ENCODE measurements at places on chromosomes 1 and 21. TPM values are rescaled to one million over a fixed set of nuclear protein-coding genes. Genes with fewer than 3 reads are reported as not detected.

GNG4 gene
- total RNA-seq: 1.8 TPM

MNDA gene
- not detected for total RNA-seq

SLC45A3 gene
- 9.2 TPM for total RNA-seq

GPATCH2 gene
- 18.4 TPM for total RNA-seq

NPHS2 gene
- not detected for total RNA-seq

TMPRSS15 gene
- not detected for total RNA-seq

LMNA gene
- 35.8 TPM for total RNA-seq

TRIM46 gene
- 8.5 TPM for total RNA-seq

FAM110D gene
- 13.5 TPM for total RNA-seq

TARS2 gene
- total RNA-seq: 16.6 TPM

ATAD3C gene
- 2.9 TPM for total RNA-seq

NES gene
- total RNA-seq: 111 TPM

UBASH3A gene
- total RNA-seq: not detected

FAM163A gene
- total RNA-seq: not detected

OLIG2 gene
- total RNA-seq: 0.33 TPM

CFHR4 gene
- total RNA-seq: 0.87 TPM

TAS1R1 gene
- total RNA-seq: not detected

BEST4 gene
- 0.18 TPM for total RNA-seq

ATP1A4 gene
- total RNA-seq: not detected

KPRP gene
- total RNA-seq: not detected

GJB5 gene
- not detected for total RNA-seq

NTMT2 gene
- not detected for total RNA-seq

AMIGO1 gene
- total RNA-seq: 1.2 TPM

SOX13 gene
- total RNA-seq: 107 TPM

TTC22 gene
- total RNA-seq: not detected

KRTAP13-2 gene
- not detected for total RNA-seq

ADAM30 gene
- not detected for total RNA-seq

HSD3B1 gene
- total RNA-seq: not detected

MTF2 gene
- 73.5 TPM for total RNA-seq

CFH gene
- 67.9 TPM for total RNA-seq

SRGAP2 gene
- total RNA-seq: 218 TPM

NUAK2 gene
- 3.6 TPM for total RNA-seq

GPR3 gene
- total RNA-seq: 2.4 TPM

CA6 gene
- 2.5 TPM for total RNA-seq

NBPF8 gene
- 15.6 TPM for total RNA-seq

TSPAN1 gene
- 1.1 TPM for total RNA-seq

AIM2 gene
- total RNA-seq: 29.2 TPM

NAXE gene
- 190 TPM for total RNA-seq

SIK1 gene
- total RNA-seq: 1.8 TPM

C1QB gene
- not detected for total RNA-seq

FCGR1A gene
- not detected for total RNA-seq

DRAXIN gene
- total RNA-seq: 0.46 TPM

FCRL5 gene
- total RNA-seq: not detected

HMGN1 gene
- 409 TPM for total RNA-seq

SIM2 gene
- 17.1 TPM for total RNA-seq

UTS2 gene
- total RNA-seq: not detected

LAMC1 gene
- total RNA-seq: 265 TPM

MSH4 gene
- total RNA-seq: 0.44 TPM

OR2T1 gene
- not detected for total RNA-seq

ALX3 gene
- total RNA-seq: not detected
